Aorta (tissue), 5 donors: ENCODE measurements at places on chromosomes 7 and 10. TPM values are rescaled to one million over a fixed set of nuclear protein-coding genes. Genes with fewer than 3 reads are reported as not detected.

Gene TMEM213
- total RNA-seq: not detected

- peak; percentile 95 for DNase-seq
Measured at GRCh38 chr7:79452032-79452494, 1.4 kb downstream of the MAGI2 start.

DNA sequence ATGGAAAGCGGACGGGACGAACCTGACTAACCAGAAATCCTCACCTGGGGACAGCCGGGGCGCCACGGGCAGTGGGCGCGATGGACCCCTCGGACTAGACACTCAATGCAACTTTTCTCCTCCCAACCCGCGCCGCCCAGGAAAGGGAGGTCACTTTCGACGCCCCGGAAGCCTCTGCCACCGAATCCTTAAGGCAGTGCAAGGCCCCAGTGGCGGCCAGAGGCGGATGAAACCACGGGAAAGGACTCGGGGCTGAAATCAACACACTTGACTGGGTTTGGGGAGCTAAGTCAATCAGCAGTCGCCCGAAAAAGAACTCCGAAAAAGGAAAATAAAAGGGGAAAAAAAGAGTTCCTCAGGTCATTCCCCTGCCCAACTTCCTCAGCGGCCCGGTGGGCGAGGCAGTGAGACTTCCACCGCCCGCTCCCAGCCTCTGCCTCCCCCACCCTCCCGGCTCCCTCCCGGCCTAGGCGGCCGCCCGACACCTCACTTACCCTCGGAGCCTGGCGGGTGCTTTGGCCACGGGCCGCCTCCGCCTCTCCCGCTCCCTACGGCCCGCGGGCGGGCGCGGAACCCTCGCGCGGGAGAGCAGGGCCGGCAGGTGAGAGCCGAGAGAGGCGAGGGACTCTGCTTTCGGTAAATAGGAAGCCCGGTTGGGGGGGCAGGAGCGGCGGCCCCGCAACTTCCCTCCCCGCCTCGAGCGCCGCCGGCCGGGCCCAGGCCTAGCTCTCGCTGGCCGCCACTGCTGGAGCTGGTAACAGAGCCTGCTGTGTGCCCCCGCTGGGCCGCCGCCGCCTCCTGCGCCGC lies 518 bp downstream of the WAPL start:
- DNase-seq: peak; percentile 86

DNA sequence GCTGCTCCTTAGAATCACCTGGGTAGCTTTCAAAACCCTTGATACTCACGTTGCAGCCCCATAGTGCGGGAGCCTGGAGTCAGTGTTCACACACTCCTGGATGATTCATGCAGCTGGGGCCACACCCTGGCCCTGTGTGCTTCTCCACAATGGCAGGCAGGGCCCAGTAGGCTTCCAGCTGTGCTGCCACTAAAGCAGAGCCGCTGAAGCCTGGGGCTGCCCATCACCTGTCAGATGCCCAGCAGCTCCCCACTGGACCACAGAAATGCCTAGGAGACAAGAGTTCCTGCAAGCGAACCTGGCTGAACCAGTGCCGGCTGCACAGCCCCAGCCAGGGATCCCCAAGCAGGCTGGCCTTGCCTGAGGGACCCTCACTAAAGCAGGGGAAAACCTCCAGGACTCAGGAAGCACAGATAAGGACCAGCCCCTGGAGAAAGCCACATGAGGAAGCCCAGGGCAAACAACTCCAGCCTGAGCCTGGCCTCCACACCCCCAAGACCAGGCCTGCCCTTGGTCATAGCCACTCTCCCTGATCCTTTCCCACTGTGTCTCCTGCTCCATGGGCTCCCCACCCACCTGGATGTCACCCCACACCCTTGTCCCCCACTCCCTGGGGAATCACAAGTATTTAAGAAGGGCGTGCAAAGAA lies 111.9 kb downstream of the GRID1 start:
- DNase-seq: no peak

- no peak for DNase-seq
Measured at GRCh38 chr10:114955984-114956383, 18.0 kb downstream of the TRUB1 start.

- no peak for DNase-seq
Measured at GRCh38 chr10:5211696-5212536, 15.3 kb downstream of the AKR1C4 start.

Gene MYH16
- total RNA-seq: 0.29 TPM

GRCh38 chr7:129434675-129435318 lies 565 bp downstream of the STRIP2 start:
- peak; percentile 75 for DNase-seq

Gene C10orf71
- 0.09 TPM for total RNA-seq

Gene HMX3
- not detected for total RNA-seq

DNA sequence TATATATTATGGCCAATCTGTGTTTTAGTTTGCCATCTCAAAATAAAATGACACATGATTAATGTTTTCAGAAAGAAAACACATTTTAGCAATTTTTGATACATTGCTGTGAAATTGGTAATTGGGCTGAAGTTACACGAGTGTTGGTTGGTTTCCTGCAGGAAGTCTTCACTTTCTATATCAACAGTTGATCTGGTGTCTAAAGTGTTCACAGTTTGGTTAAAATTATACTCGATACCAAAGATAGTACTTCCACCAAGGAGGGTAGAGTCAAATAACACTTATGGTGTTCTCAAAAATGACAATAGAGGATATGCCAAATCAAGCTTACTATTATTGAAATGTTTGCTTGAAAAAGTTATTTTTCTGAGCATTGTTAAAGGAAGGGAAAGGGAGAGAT lies 120.3 kb upstream of the GLCCI1 start:
- DNase-seq: no peak

DNA sequence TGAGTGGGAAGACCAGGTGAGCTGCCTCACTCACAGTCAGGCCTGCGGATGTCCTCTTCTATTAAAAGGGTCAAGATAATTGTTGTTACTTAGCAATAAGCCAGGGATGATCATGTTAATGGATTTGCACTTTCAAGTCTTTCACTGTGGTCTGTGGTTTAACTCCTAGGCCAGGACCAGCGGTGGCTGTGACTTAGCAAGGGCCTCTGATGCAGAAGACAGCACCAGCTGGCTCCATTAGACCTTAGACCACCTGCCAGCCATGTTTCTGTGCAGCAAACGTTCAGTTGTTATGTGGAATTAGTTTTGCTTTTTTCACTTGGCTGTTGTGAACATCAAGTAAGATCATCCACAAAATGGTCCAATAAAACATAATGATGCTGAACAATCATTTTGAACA lies 537.3 kb downstream of the TNS3 start:
- no peak for DNase-seq

GRCh38 chr10:26361971-26362370 lies 76.2 kb upstream of the APBB1IP start:
- DNase-seq: no peak

DNA sequence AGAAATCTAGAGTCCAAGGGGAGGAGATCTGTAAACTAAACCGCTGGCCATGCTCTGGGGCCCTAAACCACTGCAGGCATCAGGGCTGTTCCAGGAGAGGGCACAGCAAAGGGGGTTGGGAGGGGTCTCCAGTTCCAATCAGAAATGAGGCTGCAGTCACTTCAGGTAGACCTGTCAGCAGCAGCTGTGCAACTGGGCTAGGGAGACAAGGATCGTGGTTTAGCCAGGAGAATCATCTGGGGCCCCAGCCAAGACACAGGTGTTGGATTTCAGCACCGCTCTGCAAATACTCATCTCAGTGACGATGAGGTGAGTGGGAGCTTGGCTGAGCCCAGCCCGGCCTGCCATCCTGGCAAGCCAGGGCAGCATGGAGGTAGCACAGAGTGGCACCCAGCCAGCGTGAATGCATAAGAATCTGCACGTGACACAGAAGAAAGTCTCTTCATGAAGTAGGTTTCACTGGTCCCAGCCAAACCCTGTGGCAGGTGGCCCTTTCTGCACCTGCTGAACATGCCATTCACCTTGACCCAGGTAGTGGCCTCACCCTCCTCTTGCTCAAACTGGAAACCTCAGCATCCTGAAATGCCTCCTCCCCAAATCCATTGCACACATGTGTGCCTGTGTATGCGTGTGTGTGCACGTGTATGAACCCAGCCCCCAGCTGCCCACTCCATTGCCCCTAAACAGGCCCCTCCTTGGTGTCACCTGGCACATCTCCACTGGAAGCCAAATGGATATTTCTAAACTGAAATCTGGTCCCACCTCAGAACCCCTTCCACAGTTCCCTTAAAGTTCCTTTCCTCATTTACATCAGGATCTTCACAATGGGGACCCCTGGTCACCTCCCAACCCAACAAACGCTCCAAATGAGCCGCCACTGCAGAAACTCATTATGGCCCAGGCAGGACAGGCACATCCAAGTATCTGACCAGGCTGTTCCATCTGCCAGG lies 9.6 kb downstream of the GPRIN2 start:
- DNase-seq: peak; percentile 76

DNA sequence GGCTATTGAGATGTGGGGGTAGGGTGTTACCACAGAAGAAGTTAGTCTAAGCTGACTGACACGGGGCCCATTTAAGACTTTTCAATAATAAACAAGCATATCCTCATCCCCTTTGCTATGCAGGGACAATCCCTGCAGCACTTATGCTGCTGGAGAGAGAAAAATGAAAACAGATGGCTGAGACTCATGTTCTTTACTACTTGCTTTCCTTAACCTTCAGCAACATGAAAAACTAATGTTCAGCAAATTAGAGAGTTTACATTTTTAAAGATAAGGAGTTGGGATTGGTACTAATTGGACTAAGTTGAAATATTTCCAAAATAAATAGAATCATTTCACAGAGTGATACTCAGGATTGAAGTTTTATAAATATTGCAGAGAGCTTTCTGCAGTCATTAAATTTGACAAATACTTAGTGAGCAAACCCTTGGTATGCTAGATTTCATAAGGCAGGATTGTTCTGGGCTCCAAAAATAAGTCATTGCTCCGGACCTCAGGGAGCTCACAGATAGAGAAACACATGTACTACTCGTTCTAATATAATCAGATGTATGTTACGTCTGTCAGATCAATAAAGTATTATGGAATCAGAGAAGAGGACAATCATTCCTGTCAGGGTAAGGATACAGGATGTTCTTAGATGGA lies 147.1 kb upstream of the LRRN3 start:
- DNase-seq: no peak

DNA sequence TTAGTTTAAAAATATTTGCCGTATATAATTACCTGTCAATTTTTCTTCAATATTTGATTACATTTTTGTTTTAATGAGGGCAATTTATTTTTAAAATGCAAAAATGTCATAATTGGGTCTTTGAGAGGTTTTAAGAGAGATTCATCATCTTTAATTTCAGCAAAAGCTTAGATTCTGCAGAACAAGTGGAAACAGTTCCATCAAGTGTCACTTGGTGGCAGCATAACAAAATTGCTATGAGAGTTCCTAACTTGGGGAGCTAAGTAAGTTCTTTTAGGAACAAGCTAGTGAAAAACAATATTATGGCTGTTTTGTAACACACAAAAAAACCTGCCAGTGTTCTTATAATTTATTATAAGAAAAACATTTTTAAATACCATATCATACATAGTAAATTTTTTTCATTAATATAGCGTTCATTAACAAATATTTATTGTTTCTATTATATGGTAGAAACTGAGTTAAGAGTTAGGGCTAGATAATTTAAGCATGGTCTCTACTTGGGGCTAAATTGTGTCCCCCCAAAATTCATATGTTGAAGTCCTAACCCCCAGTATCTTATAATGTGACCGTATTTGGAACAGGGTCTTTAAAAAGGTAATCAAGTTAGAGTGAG lies 155.2 kb downstream of the MAGI2 start:
- no peak for DNase-seq

- DNase-seq: no peak
Measured at GRCh38 chr10:51075873-51076229, 1.6 kb downstream of the PRKG1 start.

DNA sequence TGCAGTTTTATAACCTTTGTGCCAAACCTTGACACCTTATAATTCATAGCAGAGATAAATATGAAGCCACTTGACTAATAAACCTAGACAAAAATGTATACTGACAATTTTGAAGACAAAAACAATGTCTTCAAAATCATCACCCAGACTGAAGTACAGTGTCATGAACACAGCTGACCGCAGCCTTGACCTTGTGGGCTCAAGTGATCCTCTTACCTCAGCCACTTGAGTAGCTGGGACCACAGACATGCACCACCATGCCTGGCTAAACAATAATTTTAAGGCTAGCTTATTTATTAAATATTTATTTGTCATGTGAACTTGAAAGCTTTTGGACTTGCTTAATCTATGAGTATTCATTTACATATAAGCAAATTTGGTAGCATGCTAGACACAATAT lies 24.3 kb downstream of the IL6 start:
- DNase-seq: no peak

Gene NME8
- 1.2 TPM for total RNA-seq

Gene OPN1SW
- not detected for total RNA-seq

DNA sequence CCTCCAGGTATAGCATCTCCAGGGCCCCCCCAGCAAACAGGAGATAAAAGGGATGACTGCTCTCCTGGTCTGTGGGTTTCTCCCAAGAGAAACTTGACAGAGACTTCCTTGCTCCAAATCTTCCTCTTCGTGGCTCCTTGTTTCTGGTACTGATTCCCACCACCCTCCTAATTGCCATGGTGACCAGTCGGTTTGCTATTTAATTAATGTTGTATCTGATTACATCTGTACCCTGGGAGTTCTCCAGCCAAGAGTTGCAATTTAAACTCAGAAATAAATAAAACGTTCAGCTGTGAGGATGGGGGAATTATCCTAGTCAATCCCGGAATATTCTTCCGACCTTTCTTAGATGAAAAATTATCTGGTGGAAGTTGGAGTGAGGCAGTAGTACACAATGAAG lies 264.7 kb downstream of the PAXIP1 start:
- DNase-seq: no peak

Gene SPOCK2
- total RNA-seq: 4.5 TPM

Gene TRPV6
- 0.33 TPM for total RNA-seq
